ENCODE measurements at places on chromosomes 12 and 14.
A peak's percentile ranks its signal among the peaks of the same experiment; 100 is the strongest.

DNA sequence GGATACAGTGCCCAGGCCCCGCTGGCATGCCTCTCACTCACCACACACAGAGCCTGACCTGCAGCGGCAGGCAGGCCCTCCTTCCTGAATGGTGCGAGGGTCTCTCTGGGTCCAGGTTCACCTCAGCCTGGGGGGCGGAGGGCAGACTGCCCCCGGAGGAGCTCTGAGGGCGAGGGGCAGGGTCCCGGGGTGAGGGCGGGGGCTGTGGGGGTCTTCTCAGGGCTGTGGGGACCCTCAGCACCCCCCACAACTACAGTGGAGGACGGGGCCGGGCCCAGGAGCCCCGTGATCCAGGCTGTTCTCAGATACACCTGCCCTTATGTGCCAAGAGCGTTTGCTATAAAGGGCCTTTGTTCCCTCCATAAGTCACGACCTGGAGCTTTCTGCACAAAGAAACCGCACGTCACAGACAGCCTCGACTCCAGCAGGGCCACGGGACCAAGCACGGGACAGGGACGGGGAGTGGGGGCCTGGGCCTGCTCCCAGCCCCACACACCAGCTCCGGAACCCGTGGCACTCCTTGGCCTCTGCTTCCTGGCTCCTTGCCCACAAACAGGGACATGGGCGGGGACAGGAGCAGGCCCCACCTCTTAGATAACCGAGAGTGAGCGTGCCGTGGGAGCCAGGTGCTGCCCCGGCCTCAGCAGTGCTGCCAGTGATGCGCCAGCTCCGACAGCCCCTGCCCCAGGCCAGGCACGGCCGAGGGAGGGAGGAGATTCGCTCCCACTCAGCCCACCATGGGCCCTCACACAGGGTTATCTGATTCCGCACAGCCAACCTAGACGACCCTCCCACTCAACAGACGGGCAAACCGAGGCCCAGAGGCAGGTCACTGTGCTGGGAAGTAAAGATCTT, 101.9 kb downstream of the RFLNA start:
- no peak for DNase-seq

DNA sequence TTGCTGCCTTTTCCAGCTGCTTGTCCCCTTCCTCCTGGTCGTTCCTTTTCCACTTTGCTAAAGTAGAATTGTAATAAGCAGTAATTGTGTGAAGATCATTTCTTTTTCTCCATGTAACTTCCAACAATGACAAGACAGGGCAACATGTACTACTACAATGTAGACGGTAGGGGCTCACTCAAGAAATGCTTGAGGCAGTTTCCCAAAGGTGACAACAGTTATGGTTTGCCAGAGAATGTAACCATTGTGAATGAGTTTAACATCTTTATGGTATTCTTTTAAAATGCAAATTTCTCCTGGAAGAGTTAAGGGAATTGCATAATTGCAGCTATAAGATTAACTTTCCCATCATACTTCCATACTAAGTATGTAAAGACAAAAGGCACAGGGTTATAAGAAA, 23.8 kb upstream of the PHLDA1 start:
- no peak for DNase-seq

DNA sequence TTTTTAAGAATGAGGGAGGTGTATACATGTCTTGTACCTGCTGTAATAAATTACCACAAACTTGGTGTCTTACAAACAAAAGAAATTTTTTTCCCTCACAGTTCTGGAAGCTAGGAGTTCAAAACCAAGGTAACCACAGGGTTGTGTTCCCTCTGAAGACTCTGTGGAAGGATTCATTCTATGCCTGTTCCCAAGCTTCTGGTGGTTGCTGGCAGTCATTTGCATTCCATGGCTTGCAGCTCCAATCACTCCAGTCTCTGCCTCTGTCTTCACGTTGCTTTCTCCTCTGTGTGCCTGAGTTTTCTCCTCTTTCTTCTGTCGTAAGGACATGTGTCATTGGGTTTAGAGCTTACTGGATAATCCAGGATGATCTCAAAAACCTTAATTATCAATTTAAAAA, 15.4 kb upstream of the ZNF641 start:
- DNase-seq: no peak

- DNase-seq: no peak
Measured at GRCh38 chr12:39372929-39373328, 70.0 kb downstream of the KIF21A start.

- no peak for DNase-seq
Measured at GRCh38 chr14:65184032-65184764, 81.9 kb upstream of the MAX start.

DNA sequence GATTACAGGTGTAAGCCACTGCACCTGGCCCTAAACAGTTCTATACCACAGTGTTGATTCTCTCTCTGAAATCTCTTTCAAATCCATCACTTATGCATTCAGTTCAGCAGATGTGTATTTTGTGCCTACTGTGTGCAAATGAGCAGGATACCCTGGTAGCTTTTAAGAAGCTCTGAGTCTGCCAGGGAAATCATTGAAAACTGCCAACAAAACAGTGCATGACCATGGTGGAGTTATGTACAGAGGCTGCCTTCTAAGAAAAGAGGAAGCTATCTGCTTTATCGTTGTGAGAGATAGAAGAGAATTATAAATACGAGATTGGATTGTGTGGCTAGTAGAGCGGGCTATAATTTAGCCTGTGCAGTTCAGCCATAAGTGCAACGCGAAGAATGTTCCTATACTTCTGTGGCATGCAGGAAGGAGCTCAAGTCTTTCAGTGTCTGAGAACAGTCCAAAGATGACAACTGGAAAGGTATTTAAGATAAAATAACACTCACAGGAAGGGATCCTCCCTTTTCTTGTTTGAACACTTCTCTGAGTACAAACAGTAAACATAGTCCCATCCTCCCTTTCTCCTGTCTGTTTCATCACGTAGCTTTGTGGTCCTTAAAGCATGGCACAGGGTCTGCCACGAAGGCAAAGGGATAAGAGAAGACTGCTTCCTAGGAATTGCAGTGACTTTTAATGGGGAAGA, 4.3 kb downstream of the DIP2B start:
- no peak for DNase-seq

- no peak for DNase-seq
Measured at GRCh38 chr14:59600211-59600945, 23.8 kb upstream of the CCDC175 start.

- no peak for DNase-seq
Measured at GRCh38 chr14:64234877-64235651, 59.1 kb downstream of the ESR2 start.

GRCh38 chr12:24491968-24492367, 456.9 kb downstream of the BCAT1 start:
- DNase-seq: no peak

- no peak for DNase-seq
Measured at GRCh38 chr12:123580772-123581171, 3.6 kb upstream of the TMED2 start.

GRCh38 chr12:6916426-6917200, 2.2 kb downstream of the ENO2 start:
- DNase-seq: no peak

DNA sequence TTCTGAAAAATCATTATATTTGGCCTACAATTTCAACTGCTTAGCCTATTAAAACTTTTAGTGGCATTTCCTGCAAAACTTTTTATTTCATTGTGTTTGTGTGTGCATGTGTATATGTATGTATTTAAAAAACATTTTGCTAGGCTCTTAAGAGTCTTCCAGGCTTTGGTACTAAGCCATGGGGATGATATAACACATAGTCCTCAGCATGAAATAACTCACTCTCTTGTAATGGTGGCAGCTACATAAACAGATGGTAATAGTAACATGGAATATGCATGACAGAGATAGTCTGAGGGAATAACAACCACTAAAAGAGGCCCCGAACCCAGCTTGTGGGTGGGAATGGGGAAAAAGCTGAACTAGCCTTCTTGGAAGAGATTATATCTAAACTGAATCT, 141.4 kb downstream of the TTLL5 start:
- no peak for DNase-seq

GRCh38 chr14:75831952-75832351, 149.8 kb downstream of the TGFB3 start:
- DNase-seq: no peak

GRCh38 chr12:12946686-12947355, 5.1 kb downstream of the GPRC5D start:
- DNase-seq: no peak

- no peak for DNase-seq
Measured at GRCh38 chr14:97276573-97276972, 479.4 kb downstream of the VRK1 start.

- DNase-seq: no peak
Measured at GRCh38 chr12:68856510-68856909, 48.5 kb downstream of the MDM2 start.

DNA sequence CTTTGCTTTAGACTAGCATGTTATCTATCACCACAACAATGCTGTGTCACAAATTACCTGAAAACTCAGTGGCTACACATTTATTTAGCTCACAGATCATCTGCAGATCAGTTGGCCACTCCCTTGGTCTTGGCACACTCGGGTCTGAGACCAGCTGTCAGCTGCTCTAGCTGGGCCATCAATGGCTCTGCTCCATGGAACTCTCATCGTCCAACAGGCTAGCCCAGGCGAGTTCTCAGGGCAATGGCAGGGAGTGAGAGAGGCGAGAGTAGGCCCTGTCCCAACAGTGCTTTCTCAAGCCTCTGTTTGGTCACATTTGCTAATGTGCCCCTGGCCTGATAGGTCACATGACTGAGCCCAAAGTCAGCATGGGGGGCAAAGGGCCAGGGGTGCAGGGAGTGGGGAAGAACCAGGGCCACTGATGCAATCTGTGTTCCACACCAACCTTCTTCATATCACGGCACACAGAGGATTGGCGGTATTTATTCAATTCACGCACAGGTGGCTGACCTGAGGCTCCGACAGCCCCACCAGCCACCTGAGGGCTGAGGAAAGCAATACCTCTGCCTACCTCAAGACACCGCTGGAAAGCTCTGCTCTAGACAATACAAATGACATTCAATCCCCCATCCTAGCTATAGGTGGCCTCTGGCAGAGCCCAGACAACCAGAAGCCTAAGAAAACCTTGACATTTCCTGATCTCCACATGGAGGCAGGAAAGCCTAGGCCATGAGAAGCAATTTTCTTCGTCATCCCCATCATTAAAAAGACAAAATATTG, 82.5 kb downstream of the NT5DC3 start:
- no peak for DNase-seq

- DNase-seq: no peak
Measured at GRCh38 chr12:83389237-83389996, 702.7 kb downstream of the TMTC2 start.

DNA sequence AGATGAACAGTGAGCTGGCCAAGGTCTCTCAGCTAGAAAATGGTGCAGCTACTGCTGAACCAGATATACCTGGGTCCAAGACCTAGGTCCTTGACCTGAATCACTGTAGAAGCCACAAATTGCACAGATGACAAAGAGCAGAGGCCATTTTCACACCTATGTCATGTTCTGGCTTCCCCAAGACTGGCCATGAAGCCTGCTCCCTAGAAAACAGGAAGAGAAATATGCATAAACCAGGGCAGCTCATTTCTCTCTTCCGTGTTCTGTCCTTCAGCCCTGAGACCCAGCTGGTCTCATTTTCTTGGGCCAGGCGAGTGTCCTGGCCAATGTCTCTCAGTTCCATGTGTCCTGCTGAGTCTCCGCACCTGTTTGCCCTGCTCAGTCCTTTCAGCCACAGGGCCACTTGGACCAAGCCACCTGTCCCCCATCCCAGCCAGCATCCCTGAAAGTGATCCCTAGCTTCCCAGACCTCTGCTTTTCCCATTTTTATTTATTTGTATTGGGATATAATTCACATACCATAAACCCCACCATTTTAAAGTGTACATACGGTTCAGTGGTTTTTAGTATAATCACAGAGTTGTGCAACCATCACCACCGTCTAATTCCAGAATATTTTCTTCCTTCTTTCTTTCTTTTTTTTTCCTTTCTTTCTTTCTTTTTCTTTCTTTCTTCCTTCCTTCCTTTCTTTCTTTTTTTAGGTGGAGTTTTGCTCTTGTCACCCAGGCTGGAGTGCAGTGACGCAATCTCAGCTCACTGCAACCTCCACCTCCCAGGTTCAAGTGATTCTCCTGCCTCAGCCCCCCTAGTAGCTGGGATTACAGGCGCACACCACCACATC, 27.0 kb downstream of the P2RX7 start:
- no peak for DNase-seq

DNA sequence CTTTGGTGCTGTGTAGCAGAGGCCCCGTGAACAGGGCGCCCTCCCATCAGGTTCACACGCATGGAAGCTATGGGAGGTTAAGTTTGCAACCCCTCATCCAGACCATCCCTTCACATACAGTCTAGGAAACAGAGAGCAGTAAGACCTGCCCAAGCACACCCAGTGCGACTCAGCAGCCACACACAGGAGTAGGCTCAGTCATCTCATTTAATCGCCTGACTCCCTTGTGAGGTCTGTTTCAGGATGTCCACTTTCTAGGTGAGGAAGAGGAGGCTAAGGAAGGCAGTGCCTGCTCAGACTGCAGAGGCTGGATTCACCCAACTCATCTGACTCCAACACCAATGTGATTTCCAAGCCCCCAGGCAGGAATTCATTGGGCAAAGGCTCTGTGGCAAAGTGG, 11.9 kb downstream of the BDKRB1 start:
- no peak for DNase-seq

- no peak for DNase-seq
Measured at GRCh38 chr14:73796893-73797542, 54.6 kb upstream of the PTGR2 start.

- peak; percentile 3 for DNase-seq
Measured at GRCh38 chr12:27142101-27142721, 59.8 kb upstream of the C12orf71 start.

- no peak for DNase-seq
Measured at GRCh38 chr14:97900196-97900854, 1103.1 kb downstream of the VRK1 start.

DNA sequence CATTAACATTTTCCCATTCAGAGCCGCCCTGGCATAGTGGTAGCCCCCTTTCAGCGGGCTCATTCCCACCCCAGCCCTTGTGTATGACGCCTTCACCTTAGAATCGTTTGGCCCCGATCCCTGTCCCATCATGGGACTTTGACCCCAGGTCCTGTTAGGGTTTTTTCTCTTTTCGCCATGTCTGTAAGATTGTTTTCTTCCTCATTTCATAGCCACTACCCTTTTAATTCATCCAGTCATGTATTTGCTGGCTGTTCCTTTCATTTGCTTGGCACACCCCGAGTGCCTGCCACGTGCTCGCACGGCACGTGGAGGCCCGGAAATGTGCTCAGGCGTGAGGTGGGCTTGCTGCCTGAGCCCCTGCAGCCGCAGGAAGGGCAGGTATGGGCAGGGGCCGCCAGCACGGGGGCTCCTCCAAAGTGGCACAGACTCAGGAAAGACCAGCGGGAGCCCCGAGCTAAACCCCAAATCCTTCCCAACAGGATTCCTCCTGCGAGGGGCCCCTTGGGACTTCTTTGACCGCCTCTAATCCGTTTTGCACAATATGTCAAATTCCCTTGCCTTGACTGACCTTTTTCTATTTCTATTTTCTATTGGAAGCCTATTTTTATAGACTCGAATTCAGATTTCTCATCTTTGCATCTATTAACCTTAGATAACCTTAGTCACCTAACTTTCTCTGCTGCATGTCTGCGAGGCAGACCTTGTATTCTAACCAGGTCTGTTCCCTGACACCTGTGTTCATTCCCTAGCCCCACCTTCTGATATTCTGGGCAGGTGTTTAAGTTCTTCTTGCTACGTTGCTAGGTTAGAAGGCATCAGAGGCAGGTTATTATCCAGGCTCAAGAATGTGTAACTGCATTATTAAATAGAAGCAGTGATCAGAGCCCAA, 114.8 kb downstream of the EML1 start:
- no peak for DNase-seq

All from stimulated activated CD4-positive, alpha-beta T cell treated with anti-CD3 and anti-CD28 coated beads, Interleukin-12 subunit alpha, Interleukin-12 subunit beta, amount 100 ng/mL, for 4 hours (primary cell).